ENCODE measurements at places on chromosomes 1 and 21.

GRCh38 chr1:12356004-12356890, 126.4 kb downstream of the VPS13D start:
- no peak for DNase-seq

DNA sequence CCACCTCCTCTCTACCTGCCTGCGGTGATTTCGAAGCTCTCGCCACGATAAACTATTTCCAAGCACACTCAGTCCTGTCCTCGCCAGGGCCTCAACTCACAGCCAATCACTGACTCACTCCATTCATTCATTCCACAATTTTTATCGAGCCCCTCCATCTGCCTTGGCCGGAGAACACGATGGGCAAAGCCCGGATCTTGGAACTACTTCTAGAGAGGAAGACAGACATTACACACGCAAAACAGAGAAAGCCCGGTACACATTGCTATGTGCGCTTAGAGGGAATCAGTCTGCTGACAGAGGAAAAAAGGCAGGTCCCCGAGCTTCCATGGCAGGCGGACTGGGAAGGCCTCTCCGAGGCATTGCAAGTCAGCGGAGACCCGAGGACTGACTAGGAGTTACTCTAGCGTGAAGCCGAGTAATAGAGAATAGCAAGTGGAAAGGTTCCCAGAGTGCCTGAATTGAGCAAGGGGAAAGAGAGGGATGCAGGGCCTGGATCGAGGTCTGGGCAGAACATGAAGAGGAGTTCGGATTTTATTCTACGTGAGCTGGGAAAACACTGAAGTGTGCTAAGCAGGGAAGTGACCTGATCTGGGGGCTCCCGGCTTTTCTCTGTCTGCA, 54.2 kb upstream of the DNAJC6 start:
- DNase-seq = no peak

GRCh38 chr1:204473400-204473965, 21.1 kb downstream of the PIK3C2B start:
- no peak for DNase-seq

- DNase-seq = no peak
Observed at GRCh38 chr1:58620259-58620658, 43.2 kb upstream of the TACSTD2 start.

DNA sequence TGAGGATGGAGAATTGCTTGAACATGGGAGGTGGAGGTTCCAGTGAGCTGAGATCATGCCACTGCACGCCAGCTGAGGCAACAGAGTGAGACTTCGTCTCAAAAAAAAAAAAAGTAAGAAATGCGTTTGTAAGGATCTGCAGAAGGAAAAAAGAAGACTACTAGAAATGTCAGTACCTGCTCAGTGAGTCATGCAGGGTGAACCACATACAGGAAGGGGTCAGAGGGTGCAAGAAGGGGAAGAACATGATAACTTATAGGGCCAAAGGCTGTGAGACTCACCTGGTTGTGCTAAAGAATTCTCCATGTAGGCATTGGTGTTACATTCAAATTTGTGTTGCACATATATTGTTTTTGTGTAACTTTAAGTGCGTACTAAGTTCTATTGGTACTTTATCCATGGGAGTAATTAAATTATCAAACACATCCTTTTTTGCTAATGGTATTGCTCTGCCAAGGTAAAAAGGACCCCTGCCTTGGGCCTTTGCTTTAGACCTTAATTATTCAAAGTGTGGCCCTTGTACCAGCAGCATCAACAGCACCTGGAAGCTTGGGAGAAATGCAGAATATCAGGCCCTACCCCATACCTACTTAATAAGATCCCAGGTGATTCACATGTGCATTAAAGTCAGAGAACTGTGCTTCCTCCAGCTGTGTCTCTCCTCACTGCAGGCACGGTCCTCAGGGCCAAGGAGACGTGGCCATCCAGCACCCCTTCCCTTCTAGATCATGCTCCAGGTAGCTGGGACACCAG, 96.4 kb upstream of the PPP2R5A start:
- no peak for DNase-seq

DNA sequence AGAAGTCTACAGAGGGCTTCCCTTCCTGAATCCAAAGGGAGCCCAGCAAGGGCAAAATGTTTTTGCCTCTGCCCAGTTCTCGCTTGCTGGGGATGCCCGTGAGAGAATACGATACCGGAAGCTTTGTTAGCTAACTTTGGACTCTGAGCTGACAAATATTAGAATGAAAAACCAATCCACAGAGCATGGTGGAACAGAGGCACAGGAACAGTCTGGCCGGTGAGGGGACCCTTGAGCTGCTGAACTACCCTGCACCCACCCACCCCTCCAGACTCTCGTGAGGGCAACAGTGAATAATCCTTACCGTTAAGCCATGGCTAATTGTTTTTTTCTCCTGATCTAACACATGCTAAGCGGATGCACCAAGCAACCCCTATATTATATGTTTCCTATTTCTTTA, 76.3 kb upstream of the AKT3 start:
- DNase-seq = no peak

DNA sequence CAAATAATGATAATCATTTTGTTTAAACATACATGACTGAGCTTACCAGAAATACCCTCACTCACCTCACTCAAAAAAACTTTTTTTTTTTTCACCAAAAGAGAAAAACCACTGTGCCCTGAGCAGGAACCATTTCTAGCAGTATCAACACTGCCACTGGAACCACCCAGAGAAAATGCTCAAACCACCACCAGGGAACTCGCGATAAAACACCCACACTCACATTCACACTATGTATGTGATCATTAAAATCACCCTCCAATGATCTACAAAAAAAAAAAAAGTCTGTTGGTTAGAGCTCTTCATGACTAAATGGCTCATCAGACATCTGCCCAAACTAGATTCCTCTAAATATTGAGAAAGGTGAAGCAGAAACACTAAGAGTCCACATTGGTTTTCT, 11.5 kb downstream of the TIAM1 start:
- DNase-seq = no peak

DNA sequence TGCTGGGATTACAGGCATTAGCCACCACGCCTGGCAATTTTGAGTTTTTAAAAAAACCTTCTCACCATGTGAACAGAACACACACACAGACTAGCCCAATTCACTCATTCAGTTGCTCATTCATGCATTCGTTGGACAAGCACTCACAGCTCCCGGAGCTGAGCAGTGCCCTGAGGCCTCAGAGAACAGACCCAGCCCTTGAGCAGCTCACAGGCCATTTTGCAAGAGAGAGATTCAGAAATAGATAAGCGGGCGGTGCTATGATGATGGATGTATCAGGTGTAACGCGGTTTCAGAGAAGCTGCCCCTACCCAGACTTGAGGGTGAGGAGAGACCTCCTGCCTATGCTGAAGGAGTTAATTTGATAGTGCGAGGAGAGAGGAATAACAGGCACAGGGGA, 18.6 kb downstream of the PTAFR start:
- no peak for DNase-seq

DNA sequence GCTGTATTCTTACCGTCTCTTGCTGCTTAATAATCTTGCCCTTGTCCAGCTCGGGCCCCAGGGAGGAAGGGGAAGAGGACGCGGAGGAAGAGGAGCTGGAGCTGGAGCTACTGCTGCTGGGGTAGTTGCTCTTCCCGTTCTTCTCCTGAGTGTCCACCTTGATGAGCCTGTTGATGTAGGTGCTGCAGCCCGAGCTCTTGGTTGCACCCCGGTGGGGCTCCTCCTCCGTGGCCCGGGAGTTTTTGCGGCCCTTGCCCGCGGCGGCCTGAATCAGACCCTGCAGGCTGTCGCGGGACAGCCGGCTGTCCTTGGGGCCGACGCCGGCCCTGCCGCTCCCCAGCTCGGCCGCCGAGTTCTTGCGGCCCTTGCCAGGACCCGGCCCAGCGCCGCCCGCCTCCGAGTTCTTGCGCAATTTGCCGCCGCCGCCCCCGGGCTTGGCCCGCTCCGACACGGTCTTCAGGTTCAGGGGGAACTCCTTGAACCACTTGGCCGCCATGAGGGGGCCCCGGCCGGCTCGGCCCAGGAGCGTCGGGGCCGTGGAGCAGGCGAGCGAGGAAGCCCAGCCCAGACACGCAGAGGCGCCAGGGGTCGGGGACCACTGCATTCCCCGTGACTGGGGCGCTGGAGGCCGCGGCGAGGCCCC, 475 bp upstream of the TDRD10 start:
- DNase-seq = no peak

- DNase-seq = no peak
Observed at GRCh38 chr1:39685071-39685470, 6.2 kb downstream of the HPCAL4 start.

GRCh38 chr1:158998781-158999161, 10.9 kb upstream of the IFI16 start:
- no peak for DNase-seq

GRCh38 chr1:234096161-234096770, 191.8 kb downstream of the SLC35F3 start:
- DNase-seq = no peak

GRCh38 chr21:29849735-29850176, 90.0 kb downstream of the GRIK1 start:
- DNase-seq = peak; percentile 8

DNA sequence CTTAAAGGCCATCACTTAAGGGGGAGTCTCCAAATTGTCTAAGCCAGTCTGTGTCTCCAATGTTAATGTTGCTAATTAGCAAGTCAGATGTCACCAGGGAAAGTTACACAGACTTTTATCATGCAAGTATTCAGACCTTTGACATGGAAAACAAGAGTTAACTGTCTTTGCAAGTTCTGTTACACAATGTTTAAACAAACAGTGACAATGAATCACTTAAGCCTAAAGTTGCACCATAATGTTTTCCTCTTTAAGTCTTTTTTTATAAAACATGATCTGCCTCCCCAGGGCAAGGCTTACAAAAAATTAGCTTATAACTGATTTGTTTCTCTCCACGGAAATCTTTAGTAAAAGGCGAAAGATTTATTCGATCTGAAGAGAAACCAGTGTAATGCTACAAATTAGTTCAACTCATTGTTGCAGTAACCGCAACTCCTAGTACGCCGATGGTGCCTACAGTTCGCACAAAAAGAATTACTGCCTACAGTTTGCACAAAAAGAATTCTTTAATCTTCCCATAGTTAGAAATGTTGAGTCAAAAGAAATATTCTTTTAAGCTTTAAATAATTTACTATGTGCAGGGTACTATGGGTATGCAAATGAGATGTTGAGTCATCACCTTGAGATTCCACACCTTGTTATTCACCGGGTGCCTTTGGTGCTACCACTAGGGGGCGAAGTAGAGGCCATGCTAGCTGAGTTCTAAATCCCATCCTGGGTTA, 45.3 kb downstream of the HHAT start:
- peak; percentile 21 for DNase-seq

GRCh38 chr1:14254251-14254650, 344.2 kb upstream of the KAZN start:
- no peak for DNase-seq

GRCh38 chr1:41804176-41804575, 114.5 kb downstream of the HIVEP3 start:
- DNase-seq = no peak

GRCh38 chr1:152495066-152495675, 15.4 kb upstream of the LCE5A start:
- DNase-seq = no peak

GRCh38 chr1:153485863-153486262, 25.4 kb upstream of the S100A7 start:
- DNase-seq = no peak

DNA sequence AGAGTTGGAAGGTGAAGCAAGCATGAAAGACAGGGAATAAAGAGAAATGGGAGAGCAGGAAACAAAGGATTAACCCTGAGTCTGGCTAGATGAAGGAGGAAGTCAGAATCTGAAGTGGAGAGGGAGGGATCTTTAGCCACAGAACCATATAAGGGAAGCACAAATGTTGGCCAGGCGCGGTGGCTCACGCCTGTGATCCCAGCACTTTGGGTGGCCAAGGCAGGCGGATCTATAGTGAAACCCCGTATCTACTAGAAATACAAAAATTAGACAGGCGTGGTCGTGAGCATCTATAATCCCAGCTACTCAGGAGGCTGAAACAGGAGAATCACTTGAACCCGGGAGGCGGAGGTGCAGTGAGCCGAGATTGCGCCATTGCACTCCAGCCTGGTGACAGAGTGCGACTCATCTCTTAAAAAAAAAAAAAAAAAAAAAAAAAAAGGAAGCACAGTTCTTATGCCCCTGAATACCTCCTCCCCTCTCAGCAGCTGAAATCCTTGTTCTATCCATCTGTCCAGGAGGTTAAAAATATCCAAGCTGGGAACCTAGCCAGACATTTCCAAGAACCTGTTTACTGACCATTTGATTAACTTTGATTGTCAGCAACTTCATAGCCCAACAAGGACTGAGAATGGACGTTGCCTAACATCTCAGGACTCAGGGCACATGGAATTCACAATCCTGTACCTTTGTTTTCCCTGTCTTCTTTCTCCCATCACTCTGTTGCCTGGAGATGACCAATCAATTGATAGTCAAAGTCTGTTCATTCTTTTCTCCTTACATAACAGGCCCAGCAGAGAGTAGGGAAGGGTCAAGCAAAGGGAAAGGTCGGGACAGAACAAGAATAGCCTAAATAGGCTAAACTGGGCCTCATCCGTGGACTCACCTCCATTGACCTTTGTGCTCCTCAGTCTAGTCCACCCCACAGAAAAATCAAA, 10.6 kb downstream of the TXNIP start:
- DNase-seq = no peak

DNA sequence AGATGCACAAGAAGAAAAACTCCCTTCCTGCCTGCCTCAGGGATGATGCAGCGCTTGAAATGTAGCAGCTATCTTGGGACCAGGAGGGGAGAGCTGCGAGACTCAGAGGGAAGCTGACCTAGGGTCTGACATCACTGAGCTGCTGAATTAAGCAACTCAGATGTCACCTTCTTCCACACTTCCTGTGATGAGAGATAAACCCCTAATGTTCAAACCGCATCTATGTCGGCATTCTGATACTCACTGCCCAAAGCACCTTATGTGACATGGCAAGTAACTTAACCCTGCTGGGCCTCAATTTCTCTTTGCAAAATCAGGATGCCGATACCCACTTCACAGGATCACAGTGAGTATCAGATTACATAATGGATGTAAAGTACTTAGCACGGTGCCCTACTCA, 9.1 kb upstream of the AK2 start:
- DNase-seq = no peak

DNA sequence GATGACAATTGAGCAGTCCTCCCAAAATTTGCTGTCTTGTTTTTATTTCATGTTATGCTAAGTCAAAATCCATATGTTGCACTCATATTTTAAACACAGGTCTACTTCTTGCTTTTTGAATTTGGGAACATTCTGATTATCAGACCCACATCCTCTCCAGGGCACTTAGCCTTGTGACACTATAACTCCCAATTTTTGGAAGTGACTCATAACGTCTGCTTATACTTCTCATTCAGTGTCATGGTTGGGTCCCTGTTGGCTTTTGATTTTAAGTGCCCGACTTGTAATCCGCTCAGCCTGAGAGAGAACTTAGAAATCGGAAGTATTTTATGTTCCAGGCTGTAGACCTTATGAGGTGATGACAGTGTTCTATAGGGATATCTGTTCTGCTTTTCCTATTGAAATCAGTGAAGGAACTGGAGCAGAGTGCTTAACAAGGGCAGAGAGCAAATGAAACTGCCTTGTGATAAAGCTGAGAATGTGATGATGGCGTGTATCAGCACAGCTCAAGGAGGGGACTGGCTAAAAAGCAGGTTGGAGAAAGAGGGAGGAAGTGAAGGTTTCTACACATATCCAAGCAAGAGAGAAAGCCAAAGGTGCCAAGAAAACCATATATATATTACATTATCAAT, 136.0 kb downstream of the HLX start:
- DNase-seq = no peak

All from activated CD4-positive, alpha-beta T cell treated with anti-CD3 and anti-CD28 coated beads for 1 hour (primary cell).